Activated CD4-positive, alpha-beta T cell treated with anti-CD3 and anti-CD28 coated beads, Interleukin-2, amount 50 U/mL, for 48 hours (primary cell): ENCODE measurements at places on chromosomes 16 and 17.
A peak's percentile ranks its signal among the peaks of the same experiment; 100 is the strongest.

- DNase-seq, result no peak
These were observed 39.3 kb downstream of the CHD9 start for GRCh38 chr16:53094013-53094630.

GRCh38 chr16:22677024-22677830 is 136.7 kb upstream of the HS3ST2 start:
- no peak for DNase-seq

DNA sequence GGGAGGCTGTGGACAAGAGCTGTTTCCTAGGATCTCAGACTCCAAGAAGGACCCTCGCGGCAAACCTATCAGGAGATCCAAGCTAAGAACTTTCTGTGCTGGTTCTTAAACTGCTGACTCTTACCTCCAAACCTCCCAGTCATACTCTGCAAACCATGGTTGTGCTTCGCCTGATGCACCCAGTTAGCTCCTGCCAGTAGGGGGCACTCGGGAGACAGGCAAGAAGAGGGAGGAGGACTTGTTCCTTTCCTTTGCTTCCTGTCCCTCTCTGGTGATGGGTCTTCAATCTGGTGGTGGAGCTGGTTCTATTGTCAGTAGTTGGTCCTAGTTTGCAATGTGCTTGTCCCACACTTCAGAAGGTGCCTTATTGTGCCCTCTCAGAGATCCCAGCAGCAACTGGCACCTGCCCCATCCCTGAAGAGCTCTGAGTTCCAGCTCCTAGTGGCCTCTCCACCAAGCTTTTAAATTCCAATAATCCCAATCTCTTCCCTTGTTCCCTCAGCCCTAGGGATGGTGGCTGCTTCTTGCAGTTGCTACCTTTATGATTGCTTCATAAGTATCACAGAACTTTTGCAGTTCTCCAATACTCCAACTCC is 113.5 kb upstream of the RPL38 start:
- peak; percentile 80 for DNase-seq

DNA sequence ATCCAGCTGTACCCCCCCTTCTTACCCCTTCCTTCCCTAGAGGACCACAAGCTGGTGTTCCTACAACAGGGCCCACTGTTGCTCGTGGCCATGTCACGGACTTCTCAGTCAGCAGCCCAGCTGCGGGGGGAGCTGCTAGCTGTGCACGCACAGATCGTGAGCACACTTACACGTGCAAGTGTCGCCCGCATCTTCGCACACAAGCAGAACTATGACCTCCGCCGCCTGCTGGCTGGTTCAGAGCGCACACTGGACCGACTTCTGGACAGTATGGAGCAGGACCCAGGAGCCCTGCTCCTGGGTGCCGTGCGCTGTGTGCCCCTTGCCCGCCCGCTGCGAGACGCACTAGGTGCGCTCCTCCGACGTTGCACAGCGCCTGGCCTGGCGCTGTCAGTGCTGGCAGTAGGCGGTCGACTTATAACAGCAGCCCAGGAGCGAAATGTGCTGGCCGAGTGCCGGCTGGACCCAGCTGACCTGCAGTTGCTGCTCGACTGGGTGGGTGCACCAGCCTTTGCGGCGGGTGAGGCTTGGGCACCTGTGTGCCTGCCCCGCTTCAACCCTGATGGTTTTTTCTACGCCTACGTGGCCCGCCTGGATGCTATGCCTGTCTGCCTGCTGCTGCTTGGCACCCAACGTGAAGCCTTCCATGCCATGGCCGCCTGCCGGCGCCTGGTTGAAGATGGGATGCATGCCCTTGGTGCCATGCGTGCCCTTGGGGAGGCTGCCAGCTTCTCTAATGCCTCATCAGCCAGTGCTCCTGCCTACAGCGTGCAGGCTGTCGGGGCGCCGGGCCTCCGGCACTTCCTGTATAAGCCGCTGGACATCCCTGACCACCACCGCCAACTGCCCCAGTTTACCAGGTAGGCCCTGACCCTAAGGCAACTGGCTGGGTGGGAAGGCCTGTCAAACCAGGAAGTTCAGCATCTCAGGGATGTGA is 3.6 kb downstream of the MON1B start:
- no peak for DNase-seq

GRCh38 chr16:87582966-87583325 is 19.4 kb upstream of the JPH3 start:
- DNase-seq, result no peak

GRCh38 chr16:2159175-2159838 is 3.7 kb downstream of the TRAF7 start:
- no peak for DNase-seq

DNA sequence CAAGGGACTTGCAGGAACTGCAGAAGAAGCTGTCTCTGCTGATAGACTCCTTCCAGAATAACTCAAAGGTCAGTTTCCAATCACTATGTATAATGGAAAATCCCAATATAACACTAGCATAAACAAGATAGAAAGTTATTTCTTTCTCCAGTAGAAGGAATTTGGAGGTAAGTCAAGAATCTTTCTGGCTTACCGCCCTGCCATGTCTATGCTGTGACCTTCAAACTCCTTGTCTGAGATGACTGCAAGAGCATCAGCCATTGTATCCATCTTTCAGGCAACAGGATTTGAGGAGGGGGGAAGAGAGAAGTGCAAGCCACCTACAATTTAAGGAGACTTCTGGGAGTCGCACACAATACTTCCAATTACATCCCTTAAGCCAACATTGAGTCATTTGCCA is 2.7 kb downstream of the LDAF1 start:
- no peak for DNase-seq

DNA sequence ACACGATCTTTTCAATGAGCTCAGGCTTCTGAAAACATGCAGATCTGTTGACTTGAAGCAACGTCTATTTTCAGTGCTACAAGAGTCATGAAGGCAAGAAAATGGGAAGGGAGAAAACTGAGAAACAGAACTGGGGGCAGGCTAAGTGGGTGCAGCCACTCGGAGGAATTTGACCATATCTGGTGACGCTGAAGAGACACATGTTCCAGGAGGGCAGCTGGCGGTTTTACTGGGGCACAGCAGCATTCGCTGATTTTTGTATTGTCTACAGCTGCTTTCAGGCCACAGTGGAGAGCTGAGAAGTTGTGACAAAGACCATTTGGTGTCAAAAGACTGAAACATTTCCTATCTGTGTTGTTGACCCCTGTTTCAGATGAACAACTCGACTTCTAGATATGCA is 103.0 kb upstream of the ELAC2 start:
- no peak for DNase-seq
